ENCODE measurements at places on chromosomes 7 and 10.

GRCh38 chr7:54689394-54690049 is 69.5 kb downstream of the SEC61G start:
- no peak for DNase-seq

- no peak for DNase-seq
Observed at GRCh38 chr7:2003931-2004812, 228.6 kb downstream of the MAD1L1 start.

DNA sequence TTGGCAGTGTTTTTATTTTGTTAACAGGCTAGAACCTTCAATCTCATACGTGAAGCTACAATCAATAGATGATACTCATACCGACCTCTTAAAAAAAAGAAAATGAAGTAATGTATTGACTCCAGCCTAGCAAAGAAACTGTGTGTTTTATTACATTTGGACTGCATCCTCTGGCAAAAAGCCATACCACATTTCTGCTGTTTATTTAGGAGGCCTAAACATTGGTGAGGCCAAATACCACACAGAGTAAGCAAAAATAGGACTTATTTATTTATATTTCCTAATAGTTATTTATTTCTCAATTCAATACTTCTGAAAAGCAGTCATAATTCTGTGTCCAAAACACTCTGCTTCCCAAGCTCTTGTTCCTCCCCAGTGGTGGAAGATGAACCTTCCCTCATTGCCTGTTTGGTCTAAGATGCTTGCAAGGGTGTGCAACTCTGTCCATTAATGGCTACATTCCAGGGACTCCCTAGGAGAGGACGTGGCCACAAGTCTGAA is 398.8 kb upstream of the KLF6 start:
- DNase-seq: peak; percentile 62

DNA sequence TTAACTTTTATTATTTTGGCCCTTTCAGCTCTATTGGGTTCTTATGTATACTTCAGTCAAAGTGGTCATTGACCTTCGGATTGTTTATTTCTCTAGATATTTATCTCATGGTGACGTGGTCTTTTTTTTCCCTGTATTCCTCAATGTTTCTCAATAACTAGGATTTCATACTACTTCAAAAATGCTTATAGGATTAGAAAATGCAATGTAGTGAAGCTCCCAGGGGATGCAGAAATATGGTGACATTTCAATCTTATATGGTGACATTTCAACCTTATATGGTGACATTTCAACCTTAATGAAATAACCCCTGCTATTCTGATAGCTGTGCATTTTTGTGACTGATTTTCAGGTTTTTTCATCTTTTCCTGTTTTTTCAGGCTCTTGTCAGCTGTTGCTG is 51.4 kb downstream of the CHRM2 start:
- no peak for DNase-seq

DNA sequence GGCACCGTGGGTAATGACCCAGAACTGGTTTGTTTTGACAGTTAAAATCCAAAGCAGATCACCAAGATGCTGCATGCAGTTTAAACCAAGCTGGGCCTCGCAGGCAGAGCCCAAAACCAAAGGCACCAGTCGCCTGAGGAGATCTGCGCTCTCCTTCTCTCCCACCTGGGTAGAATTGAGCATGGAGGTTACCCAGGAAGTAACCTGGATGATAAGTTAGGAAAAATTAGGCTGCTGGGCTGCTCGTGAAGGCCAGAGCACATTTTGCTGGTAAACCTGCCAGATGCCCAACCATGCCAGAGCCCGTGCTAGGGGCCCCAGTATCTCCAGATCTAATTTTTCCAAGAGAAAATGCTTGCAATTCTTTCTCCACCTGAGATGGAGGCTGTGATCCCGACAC is 388.3 kb upstream of the MGMT start:
- DNase-seq: no peak

DNA sequence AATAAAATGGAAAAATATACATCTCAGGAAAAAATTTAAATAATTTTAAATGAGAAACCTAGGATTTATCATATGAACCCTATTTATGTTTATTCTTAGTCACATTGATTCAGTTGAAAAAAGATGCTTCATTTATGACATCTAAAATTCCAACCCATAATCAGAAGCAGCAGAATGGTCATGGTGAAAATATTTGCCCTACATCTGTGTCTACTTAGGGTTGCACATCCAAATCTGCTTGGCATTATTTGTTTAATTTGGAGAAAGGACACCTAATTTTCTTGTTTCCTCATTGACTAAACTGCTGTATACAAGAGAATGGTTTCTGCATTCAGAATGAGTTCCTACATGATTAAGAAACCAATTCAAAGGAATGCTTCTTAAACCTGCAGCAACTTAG is 72.9 kb upstream of the SKAP2 start:
- no peak for DNase-seq

DNA sequence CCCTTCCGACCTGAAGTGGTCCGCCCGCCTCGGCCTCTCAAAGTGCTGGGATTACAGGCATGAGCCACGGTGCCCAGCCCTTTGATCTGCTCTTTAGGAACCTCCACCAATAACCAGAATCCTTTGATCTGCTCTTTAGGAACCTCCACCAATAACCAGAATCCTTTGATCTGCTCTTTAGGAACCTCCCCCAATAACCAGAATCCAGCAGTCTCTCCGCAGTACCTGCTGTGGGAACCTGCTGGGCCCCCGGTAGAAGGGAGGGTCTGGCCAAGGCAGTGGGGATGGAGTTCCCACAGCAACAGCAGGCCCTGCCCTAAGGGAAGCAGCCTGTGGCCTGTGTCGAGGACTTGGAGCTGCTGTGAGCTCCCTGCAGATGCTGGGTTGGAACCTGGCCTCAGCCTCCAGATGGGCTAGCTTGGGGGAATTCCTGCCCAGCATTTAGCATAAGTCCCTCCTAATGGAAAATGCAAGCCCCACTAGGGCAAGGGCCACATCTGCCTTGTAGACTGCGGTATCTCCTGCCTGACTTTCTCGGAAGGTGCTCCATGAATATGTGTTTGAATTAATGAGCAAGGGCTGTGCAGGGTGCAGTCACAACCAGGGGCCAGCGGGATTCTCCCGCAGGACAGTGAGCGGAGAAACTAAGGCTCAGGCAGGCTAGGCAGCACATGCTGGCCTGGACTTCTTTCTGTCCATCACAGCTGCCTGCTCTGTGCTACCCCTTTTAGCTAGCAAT is 165.8 kb downstream of the UBE2H start:
- no peak for DNase-seq

DNA sequence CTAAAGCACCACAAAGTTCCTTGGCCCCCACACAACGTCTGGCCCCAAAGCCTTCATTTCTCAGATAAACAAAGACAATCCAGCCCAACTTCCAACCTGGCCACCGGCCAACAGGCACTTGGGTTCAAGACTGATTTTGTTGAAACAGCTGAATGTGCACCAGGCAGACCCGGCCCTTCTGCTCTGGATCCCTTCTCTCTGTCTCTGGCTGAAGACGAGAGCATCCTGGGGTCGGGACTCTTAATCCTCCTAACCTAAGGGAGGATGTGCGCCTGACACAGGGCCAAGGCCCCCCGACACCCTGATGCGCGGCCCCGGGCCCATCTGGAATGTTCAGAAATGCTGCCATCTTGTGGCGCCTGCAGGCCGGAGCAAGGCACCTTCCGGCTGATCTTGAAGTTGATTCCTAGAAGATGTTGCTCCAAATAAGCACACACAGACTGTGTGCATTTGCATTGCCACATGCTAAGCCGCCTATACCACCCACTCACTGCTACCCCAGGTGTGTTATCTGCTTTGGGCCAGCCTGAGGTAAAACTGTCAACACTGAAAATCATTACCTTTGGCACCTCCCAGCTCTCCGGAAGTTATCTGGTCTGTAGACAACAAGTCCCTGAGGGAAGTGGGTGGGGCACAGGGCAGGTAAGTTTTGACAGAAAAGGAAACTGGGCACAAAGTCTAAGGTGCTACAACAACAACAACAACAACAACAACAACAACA is 98.4 kb upstream of the HABP2 start:
- peak; percentile 41 for DNase-seq

DNA sequence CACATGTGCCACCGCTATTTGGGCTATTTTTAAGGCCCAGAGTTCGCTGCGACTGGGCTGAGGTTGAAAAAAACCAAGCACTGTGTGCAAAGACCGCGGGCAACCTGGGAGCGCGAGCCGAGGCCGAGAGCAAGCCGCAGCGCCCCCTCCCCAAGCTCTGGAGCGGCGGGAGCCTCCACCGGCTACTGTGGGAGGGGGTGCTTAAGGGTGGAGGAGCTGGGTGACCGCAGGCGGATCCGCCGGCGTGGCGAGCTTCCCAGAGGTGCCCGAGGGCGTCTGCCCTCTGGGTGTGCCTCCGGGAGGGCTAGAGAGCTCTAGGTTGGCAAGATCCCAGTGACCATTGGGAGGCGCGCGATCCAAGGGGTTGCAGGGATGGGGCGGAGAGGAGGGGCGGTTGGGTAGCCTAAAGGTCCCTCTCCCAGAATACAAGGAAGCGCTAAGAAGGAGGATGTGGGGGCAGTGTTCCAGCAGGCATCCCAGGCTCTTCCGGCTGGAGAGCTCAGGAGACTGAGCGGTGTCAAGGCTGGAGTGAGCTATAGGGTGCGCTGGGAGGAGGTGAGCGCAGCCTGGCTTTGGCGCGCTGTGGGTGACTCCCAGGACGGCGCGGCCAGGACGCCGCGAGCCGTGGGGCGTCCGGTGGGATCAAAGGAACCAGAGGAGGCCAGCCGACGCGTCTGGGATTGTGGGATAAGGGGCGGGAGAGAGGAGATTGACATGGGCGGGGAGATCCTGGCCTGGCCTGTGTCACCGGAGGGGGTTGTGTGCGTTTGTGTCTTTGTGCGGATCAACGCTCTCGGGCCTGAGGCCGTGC is 8.0 kb downstream of the DLX5 start:
- no peak for DNase-seq

GRCh38 chr10:30752481-30752881 is 122.9 kb upstream of the LYZL2 start:
- no peak for DNase-seq

GRCh38 chr7:30255064-30255769 is 29.2 kb upstream of the ZNRF2 start:
- no peak for DNase-seq

- DNase-seq: peak; percentile 67
Observed at GRCh38 chr7:31633894-31634494, 53.0 kb upstream of the PPP1R17 start.

- DNase-seq: peak; percentile 57
Observed at GRCh38 chr10:124875596-124875995, 66.3 kb upstream of the ZRANB1 start.

DNA sequence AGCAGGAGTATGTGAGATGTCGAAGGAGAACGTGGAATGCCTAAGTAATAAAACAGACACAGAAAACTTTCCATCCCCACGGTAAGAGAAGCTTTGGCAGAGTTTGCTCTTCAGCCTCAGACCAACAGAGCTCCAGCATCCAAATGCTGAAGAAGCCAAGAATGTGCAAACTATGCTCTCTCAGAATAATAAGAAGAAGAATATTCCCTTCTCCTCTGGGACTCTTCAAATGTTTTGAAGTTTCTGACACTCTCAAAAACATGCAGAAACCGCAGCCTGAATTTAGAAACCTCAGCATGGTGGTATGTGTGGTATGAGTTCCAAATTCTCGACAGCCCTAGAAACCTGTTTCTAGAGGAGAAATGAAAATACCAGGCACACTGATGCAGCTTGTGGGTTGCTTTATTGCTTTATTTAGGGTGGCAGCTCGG is 113.3 kb downstream of the KCNMA1 start:
- DNase-seq: no peak

GRCh38 chr7:49718760-49719159 is 54.7 kb upstream of the VWC2 start:
- no peak for DNase-seq

GRCh38 chr10:97858001-97858439 is 8.4 kb downstream of the GOLGA7B start:
- no peak for DNase-seq

DNA sequence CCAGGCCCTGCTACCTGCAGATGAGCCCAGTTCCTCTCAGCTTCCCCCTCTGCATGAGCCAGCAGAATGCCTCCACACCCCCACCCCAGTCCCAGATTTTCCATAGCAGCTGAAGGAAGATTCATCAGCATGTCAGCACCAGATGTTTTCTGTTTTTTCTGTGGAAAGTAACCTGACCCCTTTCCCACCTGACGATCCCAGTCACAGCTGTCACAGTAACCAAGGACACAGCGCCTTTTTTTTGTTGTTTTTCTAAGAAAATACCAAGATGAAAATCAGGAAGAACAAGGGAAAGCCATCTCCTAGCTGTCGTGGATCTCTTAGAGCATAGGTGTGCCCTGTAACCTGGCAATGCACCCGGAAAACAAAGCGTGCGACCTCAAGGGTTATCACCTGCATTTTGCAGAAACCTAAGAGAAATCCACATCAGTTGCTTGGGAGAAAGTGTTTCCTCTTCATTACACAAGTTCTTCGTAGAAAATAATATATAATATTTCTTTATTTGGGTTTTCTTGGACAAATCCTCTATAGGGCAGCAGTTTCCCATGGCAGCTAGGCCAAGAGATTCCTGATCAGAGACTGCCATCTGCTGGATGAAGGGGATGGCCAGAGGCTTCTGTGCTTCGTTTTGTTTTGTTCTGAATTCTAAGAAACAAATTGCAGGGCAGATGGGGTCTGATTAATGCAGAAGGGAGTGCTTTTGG is 401.9 kb downstream of the TNS3 start:
- DNase-seq: peak; percentile 76

DNA sequence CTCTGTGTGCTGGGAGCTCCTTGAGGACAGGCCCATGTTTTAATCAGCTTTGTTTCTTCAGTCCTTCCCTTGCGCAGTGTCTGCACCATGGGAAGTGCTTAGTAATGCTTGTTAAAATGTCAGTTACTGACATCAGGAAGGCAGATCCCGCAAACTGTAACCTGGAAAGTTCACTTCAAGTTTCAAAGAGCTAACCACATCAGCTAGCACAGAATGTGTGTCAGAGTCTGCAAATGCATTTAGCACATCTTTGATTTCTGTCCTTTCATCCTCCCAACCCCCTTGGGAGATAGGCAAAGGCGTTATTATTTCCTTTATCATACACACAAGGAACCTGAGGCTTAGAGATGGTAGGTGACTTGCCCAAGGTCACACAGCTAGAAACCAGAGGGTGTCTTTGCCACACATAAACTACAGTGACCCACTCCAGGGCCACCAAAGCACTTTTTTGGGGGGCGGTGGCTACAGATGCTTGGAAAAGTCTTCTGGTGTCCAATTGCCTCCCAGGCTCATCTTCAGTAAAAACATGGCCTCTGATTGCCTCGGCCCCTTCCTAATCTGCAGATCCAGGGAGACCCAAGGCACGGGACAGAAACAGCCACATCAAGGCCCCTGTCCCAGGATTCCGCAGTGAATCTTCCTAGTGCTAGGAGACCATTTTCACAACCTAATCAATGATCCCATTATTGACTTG is 116.2 kb upstream of the GPR26 start:
- DNase-seq: no peak

GRCh38 chr7:72336632-72337389 is 75.3 kb downstream of the CALN1 start:
- no peak for DNase-seq

- DNase-seq: no peak
Observed at GRCh38 chr10:104308439-104308903, 29.8 kb downstream of the ITPRIP start.

- peak; percentile 59 for DNase-seq
Observed at GRCh38 chr10:84825330-84825729, 496.9 kb downstream of the CCSER2 start.

DNA sequence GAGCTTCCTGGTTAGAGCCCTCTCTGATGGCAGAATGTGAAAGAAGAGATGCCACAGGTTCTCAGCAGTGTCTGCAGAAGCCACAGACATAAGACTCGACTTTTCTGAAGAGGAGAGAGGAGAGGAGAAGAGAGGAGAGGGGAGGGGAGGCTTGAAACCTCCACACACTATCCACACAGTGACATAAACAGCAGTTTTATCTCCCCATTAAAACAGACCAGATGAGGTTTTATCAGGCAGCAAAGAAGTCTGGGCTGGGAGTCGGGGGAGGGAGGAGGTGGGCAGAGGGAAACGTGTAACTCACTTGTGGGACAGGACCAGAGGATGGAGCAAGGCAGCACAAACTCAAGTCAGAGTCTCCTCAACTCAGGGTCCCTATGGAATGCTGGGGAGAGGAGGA is 76.5 kb downstream of the XPNPEP1 start:
- DNase-seq: no peak
